Activated CD4-positive, alpha-beta T cell treated with anti-CD3 and anti-CD28 coated beads, Interleukin-10, Interleukin-2, amounts not matched to agents 100 ng/mL and 50 ng/mL, durations not matched to agents 16 hours and 8 hours (primary cell): ENCODE measurements at places on chromosomes 1 and 21.

- DNase-seq: no peak
Observed at GRCh38 chr1:107572674-107573211, 392.2 kb downstream of the VAV3 start.

DNA sequence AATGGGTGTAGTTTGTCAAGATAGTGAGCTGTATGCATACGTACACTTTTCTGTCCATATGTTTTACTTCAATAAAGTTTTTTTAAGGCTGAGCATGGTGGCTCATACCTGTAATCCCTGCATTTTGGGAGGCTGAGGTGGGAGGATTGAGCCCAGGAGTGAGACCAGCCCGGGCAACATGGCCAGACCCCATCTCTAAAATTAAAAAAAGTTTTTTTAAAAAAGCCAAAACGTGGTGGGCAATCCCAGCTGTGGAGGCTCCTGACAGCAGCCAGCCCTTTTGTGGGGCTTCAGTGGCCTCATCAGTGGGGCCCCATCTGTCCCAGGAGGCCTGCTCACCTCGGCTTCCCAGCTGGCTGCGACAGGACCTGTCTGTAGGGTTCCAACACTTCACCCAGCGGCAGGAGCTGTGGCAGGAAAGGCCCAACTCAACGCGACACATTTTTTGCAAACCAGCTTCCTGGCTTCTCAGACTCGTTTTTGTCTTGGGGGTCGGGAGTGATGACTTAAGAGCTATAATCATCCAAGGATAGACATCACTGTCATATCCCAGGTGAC, 56.9 kb upstream of the LBR start:
- no peak for DNase-seq

- no peak for DNase-seq
Observed at GRCh38 chr1:182803846-182804245, 14.3 kb downstream of the NPL start.

DNA sequence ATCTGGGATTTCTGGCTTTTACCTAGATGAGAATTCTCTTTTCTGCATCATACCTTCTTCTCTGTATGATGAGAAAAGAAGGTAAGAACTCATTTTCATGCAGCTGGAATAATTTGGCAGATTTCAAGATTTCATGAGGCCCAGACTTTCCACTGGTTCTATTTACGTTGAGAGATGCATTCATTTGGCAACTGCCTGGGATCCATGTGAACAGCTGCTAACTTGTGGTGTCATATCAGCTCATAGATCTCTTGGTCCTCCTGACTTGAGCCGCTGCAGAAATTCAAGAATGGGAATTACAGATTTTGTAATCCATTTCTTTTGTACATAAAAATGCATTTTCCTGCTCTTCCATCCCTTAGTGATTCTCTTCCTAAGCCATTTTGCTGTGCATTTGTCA, 17.1 kb upstream of the C1orf87 start:
- DNase-seq: no peak
